Stimulated activated CD4-positive, alpha-beta T cell treated with anti-CD3 and anti-CD28 coated beads, TNF-alpha, amount 100 ng/mL, for 48 hours (primary cell): ENCODE measurements at places on chromosomes 13 and 19.

DNA sequence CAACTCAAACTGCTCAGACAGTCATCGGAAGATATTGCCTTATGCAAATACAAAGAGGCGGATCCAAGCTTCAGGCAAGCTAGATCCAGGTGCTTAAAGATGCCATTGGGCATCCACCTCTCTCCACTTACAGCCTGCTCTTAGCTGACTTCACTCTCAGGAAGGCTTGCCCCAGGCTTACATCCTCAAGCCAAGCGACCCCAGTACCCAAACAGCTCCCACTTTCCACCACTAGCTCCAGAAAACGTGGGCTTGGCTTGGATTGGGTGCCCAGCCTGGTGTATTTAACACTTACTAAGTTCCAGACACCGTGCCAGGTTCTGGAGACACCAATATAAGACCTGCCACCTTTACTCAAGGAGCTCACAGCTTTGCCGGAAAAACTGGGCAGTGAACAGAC is 142.1 kb upstream of the VSTM2B start:
- no peak for DNase-seq

- no peak for DNase-seq
Observed at GRCh38 chr13:50993371-50993770, 83.8 kb downstream of the RNASEH2B start.

DNA sequence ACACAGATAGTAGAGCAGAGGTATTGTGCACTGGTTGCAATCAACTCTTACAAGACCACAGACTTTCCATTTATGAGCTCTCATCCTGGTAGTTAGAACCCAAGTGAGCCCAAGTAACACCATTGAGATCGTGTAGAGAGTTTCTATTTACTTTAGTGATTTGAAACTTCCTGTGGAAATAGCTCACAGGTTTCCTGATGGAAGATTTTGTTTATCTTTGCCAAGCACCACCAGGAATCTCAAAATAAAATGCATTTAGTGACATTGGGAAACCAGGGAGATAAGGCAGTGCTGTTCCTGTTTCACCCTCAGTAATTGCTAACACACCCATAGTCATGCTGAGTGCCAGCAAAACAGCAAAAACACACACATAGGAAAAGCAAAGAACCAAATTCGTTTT is 102.5 kb downstream of the FLT1 start:
- no peak for DNase-seq

- no peak for DNase-seq
Observed at GRCh38 chr13:74256969-74257368, 122.8 kb upstream of the KLF12 start.

DNA sequence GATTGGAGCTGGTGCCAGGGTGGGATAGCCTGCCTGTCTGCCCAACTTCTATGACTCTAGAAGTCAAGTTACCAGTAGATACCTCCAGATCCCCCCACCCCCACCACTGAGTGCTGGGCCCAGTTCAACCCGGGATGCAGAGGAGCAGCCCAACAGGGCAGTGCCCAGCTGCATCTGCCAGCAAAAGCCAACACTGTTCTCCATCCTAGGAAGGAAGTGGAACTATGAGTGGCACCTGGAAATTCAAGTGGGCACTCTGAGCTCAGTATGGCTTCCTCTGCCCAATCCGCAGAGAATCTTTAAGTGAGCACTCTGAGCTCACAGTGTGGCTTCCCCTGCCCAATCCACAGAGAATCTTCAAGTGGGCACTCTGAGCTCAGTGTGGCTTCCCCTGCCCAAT is 14.2 kb downstream of the TUBGCP3 start:
- DNase-seq = no peak

DNA sequence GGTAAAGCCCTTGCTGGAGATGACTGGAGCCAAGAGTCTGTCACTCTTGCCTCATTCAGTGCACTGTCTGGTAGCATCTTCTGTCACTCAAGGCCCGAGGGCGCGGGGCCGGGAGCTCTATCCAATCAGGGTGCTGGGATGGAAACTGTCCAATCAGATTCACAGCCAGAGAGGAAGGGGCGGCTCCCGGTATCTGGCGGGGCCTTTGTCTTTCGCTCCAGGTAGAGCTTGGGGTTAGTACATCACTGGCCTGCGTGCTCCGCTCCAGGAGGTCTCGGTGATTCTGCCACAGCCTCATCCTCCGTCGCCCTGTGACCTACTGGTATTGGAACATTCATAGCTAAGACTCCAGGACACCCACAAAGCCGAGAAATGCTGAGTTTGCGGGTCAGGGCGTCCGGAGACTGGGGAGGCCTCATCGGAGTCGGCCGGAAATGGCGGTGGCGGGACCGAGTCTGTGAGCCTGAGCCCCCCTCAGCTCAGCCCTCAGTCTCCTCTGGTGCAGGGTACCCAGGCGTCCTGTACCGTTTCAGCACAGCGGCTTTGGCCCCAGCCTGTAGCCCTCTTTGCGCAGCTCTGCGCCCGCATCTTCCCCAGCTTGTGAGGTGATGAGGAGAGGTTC is 20.6 kb upstream of the ZNF430 start:
- DNase-seq = peak; percentile 79

GRCh38 chr19:49809160-49809940 is 3.7 kb downstream of the FUZ start:
- DNase-seq = no peak

GRCh38 chr13:57314897-57315520 is 148.0 kb downstream of the PRR20E start:
- no peak for DNase-seq

GRCh38 chr13:46145950-46146349 is 36.0 kb downstream of the LCP1 start:
- DNase-seq = no peak

- no peak for DNase-seq
Observed at GRCh38 chr13:75754936-75755335, 118.8 kb downstream of the LMO7 start.

- no peak for DNase-seq
Observed at GRCh38 chr13:32284927-32285632, 30.1 kb downstream of the ZAR1L start.

DNA sequence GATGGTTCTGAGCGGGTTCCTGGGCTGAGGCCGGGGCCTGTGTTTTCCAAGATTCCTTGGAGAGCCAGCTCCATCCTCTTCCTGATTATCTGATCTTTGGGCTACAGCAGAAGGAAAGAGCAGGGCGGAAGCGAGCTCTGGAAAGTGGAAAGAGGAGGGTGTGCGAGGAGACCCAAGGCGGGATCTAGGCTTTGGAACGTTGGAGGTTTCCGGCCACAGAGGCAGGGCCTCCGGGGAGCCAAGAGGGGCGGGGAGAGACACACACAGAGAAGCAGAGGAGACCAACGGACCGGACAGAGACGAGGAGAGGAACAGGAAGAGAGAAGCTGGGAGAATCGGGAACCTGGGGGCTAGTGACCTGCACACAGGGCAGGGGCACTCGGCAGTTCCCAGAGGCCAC is at the start of gene CLEC11A:
Gene CLEC11A, plus strand, starts transcription at position 296 of the 400 bp plus-strand sequence. CDS start 162 bp downstream, outside the sequence.
- DNase-seq = no peak

DNA sequence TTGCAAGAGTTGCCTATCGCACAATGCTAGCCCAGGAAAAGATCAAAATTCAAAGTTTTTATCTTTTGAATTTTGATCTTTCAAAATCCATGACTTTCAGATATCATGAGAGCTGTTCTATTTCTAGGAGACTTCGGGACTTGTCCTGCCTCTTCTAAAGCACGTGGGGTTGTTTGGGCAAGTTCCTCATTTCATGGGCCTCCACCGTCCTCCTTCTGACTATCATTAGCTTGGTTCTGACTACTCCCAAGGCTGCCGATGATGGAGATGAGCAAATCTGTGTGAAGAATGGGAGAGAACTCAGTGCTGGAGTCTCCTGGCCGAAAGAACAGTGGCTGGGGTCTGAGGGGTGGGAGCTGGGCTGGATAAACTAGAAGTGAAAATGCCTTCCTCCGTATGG is 86.5 kb downstream of the COL4A1 start:
- no peak for DNase-seq

GRCh38 chr19:575527-576506 is 3.4 kb downstream of the BSG start:
- no peak for DNase-seq

DNA sequence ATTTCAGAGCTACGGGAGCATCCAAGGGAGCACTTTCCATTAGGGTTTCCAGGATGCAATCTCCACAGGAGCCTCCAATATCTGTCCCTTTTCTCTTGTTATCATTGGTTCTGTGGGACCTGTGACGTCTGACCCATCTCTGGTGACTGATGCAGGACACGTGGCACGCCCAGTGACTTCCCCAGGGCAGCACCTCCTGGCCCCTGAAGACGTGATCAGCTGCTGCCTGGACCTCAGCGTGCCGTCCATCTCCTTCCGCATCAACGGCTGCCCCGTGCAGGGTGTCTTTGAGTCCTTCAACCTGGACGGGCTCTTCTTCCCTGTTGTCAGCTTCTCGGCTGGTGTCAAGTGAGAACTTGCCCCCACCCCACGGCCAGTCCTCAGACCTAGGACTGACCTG is 25.5 kb downstream of the RYR1 start:
- no peak for DNase-seq

- no peak for DNase-seq
Observed at GRCh38 chr19:41367848-41368301, 3.9 kb upstream of the B9D2 start.

- DNase-seq = no peak
Observed at GRCh38 chr19:31461814-31462539, 112.7 kb upstream of the TSHZ3 start.

DNA sequence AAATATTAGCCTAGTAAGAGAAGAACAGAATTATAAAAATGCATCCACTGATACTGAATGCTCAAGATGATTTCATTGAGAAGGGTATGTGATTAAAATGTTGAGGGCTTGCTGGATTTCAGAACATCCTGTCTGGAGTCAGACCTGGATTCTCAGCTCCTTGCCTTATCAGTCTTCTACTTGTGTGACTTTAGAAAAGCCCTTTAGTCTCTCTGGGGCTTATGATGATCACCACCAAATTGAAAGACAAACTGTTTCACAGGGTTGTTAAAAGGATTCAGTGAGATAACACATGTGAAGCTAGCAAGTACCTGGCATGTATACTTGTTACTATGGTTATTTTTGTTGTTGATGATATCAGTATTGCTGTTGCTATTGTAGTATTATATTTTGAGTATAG is 118.4 kb downstream of the GPC6 start:
- DNase-seq = no peak

DNA sequence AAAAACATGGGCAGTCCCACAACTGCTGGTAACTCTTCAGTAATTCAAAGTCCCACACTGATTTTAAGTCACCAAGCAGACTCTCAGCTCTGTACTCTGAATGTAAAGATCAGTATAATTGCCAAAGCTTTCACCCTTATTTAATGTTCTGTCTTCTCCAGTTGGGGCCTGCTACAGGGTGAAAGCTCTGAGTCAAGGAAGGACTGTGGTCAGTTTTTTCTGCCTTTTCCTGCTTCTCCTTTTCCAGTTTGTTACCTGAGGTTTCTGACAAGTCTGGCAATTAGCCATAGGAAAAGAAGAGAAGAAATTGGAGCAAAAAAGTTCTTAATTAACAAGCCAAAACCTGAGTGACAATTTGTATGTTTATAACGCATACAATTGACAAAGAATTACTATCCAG is 279.3 kb downstream of the RBM26 start:
- no peak for DNase-seq
